Activated CD4-positive, alpha-beta T cell treated with anti-CD3 and anti-CD28 coated beads for 1 hour (primary cell): ENCODE measurements at places on chromosomes 7 and 10.
A peak's percentile ranks its signal among the peaks of the same experiment; 100 is the strongest.

DNA sequence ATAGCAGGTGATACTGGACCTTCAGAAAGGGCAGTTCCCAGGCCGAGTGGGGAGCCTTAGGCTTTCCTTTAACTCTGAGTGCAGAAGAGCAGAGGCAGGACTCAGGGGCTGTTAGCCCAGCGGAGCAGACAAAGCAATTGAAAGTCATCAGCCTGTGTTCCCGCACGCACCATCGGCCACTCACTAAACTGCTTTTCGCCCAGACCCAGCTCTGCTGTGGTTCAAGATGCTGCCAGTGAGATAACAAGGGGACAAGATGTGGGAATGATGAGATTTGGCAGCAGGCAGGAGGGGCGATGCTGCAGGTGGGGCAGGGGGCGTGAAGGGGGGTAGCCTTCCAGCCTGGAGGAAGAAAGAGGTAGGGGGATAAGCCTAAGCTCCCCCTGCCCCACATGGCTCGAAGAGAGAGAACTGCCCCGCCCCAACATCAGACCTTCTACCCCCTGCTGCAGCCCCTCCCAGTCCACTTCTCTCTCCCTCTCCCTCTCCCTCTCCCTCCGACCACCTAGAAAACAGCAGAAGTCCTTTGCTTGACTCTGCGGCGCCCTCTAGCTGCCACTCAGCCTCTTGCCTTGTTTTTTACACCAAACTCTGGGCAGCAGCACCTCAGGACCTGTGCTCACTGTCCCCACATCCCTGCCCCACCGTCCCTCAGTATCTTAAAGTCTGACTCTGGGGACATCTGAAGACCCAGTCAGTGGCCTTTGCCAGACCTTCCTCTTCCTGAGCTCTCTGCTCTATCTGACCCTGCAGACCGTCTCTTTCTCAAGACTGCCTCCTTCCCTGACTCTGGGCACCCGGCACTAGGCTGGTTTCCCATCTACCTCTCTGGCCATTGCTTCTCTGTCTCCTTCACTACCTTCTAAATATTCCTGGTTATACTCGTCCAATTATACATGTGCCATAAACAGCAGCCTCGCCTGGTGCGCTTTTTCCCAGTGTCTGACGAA, 110.5 kb downstream of the C10orf105 start:
- DNase-seq = peak; percentile 33

GRCh38 chr10:22988581-22989360, 60.9 kb downstream of the ARMC3 start:
- peak; percentile 54 for DNase-seq

DNA sequence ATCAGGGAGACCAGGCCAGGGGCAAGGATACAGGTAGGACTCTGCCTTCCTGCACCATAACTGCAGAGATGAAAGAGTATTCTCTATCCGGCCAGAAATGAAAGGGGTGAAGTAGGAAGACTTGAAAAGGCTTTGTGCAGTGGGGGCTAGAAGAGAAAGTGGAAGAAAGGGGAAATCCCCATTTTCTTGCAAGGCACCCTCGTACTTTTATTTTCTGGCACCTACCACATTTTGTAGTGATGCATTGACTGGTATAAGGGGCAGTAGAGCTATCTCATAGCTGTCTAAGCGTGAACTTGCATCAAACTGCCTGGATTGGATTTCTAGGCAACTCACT, 752 bp upstream of the CAMK2G start:
- no peak for DNase-seq

GRCh38 chr10:97549587-97550322, 22.8 kb upstream of the ANKRD2 start:
- no peak for DNase-seq

DNA sequence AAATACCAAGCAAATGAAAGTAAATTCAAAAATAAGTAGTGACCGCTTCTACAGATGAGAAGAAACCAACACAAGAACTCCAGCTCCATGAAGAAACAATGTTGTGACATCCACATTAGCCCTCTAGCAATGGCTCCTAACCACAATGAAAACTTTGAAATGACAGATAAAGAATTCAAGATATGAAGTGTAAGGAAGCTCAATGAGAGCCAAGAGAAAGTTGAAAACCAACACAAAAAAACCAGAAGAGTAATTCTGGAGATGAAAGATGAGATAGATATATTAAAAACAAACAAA, 68.2 kb upstream of the DDC start:
- no peak for DNase-seq

DNA sequence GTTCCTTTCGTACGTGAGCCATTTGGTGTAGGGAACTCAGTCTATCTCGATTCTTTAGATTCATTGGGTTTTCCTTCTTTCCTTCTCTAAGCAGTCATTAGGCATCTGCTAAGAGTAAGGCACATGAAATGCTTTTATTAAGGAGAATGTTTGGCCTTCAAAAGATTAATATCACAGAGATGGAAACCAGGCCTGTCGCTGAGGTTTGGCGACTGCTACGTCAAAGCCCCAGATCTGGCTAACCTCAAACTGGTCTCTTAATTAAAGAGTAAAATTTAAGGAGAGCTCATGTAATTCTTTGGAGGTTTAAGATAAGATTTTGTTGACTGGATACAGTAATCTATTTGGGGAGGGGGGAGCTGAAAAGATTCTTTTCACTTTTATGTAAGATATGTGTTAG, 189.8 kb downstream of the JCAD start:
- DNase-seq = no peak

GRCh38 chr7:24835643-24836042, 78.4 kb upstream of the GSDME start:
- no peak for DNase-seq

- no peak for DNase-seq
Measured at GRCh38 chr10:470339-471003, 219.0 kb downstream of the DIP2C start.

DNA sequence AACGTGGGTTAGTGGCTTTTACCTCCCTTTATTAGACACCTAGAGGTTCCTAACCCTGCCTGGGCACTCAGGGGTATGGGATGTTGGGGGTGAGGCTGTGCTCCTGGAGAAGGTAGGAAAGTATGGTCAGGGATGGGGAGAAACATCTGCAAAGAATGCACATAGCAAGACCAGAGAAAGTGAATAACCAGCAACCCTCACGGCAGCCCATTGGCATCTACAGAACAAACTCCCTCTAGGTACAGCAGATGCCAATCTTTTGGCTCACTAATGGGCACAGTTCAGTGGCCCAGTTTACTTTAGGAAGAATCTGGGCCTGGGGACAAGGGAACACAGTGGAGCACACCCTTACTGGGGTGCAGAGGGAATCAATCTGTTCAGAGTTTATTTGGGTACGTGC, 143.9 kb downstream of the JAZF1 start:
- no peak for DNase-seq

DNA sequence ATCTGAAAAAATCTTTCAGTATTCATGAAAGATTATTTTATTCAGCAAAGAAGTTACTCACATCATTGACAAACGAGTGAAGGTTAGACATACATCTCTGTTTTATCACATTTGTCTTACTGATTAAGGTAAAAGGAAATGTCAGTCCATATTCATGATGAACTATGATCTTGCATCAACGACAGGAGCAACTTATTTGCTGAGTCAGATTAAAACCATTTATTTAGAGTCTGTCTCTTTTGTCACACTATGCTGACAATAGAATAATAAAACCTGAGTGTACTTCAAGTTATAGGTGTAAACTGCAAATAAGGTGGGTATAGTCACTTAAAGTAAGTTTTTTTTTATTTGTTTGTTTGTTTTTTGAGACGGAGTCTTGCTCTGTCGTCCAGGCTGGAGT, 216.5 kb upstream of the SEMA3C start:
- DNase-seq = no peak

DNA sequence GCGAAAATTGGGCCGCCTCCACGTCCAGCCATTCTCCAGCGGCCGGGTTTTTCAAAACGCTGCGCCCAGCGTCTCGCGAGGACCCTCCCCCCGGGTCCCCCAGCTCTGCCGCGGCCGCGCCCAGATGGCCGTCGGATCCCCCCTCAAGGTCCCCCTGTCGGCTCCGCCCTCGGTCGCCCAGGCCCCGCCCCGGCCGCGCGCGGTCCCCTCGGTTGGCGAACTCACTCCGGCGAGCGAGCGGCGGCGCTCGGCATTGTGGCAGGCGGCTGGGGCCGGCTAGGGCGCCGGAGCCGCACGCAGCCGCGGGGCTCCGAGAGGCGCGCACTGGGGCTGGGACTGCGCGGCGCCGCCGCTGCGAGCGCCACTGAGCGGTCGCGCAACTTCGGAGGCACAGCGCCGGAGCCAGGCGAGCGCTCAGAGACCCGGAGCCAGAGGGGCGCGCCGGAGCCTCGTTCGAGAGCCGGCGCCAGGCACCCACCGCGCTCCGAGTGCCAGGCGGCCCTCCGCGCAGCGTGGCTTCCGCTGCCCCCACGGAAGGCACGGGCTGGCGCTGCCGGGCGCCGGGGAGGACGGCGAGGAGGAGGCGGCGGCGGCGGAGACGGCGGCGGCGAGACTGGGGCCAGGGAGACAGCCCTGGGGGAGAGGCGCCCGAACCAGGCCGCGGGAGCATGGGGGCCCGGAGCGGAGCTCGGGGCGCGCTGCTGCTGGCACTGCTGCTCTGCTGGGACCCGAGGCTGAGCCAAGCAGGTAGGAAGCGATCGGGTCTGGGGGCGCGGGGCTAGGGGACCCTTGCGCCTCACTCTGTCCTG, at the start of gene UNC5B:
UNC5B (plus strand) TSS at position 253 of the 809 bp plus-strand sequence; CDS start at position 669, 416 bp downstream.
- DNase-seq = peak; percentile 24
